ENCODE measurements at places on chromosomes 11 and 22.

GRCh38 chr11:34724973-34725372 is 104.1 kb downstream of the EHF start:
- DNase-seq = no peak

DNA sequence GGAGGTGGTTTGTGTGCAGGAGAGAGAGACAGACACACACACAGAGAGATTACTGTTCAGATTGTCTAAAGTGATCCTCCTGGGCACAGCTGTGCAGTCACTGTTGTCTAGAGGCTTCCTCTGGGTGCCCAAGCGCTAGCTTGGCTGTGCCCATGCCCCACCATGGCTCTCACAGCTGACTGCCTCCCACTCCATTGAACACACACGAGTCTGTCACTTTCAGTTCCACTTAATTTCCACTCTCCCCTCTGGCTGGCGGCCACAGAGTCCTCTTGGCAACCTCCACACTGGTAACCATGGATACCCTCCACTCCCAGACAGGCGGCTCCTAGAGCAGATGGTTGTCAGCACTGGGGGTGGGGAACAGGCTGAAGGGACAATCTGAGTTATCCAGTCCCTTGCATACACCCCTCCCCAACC is 29.1 kb downstream of the MAP6 start:
- no peak for DNase-seq

DNA sequence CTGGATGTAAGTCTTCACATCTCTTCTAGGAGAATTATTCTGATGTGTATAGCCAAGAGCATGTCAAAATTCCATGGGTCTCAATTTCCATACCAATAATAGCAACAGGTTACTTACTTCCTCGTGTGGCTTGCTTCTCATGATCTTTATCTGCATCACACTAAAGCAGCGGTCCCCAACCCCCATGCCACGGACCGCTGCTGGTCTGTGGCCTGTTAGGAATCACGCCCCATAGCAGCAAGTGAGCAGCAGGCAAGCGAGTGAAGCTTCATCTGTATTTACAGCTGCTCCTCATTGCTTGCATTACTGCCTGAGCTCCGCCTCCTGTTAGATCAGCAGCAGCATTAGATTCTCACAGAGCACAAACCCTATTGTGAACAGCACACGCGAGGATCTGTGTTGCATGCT is 28.9 kb upstream of the SLC25A1 start:
- DNase-seq = no peak

- DNase-seq = no peak
These were observed 24.6 kb upstream of the ROBO3 start for GRCh38 chr11:124840666-124841065.

DNA sequence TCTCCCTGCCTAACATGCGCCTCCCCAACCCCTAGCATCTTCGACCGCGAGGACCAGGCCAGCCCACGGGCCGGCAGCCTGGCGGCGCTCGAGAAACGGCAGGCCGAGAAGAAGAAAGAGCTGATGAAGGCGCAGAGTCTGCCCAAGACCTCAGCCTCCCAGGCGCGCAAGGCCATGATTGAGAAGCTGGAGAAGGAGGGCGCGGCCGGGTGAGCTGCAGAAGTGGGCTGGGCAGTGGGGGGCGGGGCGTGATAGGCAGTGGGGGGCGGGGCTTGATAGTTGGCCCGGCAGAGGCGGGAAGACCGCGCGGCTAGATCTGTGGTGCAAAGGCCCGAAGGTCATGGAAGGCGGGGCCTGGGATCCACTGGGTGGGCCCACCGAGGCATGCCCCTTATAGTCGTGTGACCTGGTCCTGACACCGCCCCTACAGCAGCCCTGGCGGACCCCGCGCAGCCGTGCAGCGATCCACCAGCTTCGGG is 8.7 kb downstream of the SELENOM start:
- no peak for DNase-seq

DNA sequence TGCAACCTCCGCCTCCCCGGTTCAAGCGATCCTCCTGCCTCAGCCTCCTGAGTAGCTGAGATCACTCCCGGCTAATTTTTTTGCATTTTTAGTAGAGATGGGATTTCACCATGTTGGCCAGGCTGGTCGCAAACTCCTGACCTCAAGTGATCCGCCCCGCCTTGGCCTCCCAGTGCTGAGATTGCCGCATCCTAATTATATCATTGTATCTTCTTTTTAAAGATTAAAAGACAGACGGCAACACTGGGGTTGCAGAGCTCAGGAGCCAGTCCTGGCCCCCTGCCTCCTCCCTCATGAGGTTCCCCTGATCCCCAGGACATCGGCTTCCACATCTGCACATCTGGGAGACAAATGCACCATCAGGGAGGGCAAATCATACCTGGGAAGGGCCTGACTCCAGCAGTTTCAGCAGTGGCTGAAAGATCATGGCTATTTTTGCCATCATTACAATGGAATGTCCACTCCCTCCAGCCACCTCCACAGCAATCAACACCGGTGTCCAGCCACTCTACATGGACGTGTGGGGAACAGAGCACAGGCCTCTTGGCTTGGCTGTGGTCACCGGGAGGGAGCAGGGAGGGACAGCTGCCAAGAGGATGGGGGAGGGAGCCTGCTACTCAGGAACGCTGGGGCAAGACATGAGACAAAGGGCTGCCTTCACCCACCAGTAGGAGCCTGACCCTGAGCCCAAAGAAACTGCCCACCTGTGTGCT is 9.2 kb upstream of the CELSR1 start:
- DNase-seq = no peak

DNA sequence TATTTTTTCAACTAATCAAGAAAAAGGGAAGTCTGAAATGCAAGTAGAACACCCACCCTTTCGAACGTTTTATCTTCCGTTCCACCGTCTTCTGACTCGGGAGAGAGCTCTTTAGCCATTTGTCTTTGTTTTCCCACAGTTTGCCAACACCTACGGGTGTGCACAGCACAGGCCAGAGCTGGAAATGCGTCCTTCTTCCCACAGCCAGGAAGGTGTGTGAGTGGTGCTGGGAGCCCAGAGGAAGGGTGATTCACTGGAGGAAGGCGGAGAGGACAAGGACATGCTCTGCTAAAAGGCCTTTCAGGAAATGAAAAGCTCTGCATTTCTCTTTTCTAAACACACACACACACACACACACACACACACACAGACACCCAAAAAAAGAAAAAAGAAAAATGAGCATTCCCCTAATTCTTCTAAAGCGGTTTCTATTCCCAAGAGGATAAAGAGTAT is 18.5 kb downstream of the ENDOD1 start:
- DNase-seq = no peak

GRCh38 chr11:133830931-133831907 is 14.1 kb downstream of the SPATA19 start:
- no peak for DNase-seq

DNA sequence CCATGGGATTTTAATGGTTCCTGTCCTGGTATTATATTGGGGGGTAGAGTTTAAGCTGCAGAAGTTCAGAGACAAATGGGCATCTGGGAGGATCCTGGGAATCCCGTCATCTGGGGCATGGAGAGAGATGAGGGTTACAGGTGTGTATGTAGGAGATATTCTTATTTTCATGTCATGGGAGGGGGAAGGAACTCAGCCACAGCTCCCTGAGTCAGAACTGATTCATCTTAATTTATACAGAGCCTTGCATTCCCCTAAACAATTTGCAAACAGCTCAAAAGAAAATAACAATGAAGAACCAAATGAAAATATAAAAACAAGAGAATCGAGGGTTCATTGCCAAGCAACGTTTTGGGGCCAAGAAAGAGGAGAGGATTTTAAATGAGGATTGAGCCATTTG is 155.9 kb upstream of the TBCEL start:
- DNase-seq = no peak

DNA sequence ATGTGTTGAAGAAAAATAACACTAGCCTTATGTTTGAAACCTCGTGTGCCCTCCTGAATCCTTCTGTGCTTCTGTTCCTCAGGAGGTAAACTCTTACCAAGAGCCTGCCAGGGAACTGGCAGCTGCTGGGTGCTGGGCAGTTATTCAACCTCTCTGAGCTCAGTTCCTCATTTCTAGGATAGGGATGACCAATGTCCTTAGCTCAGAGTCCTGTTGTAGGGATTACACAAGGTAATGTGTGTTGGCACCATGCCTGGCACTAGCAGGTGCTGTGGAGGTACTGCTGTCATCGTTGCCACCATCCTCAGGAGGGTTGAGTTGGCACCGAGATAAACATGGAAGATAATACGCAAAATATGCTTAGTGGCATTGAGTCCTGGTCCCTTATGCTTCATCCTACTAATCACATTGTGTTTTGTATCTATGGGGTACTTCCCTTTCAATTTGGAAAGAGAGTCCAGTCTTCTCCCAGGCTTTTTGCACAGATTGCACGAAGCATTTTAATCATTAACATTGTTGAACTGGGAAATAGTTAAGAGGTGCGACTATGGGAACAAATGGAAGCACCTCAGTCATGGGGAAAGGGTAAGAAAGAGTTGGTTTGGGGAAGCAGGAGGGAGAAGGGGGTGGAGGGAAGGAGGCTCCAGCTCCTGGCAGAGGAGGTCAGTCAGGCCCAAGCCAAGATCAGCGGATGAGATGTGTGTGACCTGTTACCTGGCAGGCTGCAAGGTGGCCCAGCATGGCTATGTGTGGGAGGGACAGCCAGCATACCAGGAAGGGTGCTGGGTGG is 56.7 kb downstream of the CABIN1 start:
- DNase-seq = peak; percentile 28

DNA sequence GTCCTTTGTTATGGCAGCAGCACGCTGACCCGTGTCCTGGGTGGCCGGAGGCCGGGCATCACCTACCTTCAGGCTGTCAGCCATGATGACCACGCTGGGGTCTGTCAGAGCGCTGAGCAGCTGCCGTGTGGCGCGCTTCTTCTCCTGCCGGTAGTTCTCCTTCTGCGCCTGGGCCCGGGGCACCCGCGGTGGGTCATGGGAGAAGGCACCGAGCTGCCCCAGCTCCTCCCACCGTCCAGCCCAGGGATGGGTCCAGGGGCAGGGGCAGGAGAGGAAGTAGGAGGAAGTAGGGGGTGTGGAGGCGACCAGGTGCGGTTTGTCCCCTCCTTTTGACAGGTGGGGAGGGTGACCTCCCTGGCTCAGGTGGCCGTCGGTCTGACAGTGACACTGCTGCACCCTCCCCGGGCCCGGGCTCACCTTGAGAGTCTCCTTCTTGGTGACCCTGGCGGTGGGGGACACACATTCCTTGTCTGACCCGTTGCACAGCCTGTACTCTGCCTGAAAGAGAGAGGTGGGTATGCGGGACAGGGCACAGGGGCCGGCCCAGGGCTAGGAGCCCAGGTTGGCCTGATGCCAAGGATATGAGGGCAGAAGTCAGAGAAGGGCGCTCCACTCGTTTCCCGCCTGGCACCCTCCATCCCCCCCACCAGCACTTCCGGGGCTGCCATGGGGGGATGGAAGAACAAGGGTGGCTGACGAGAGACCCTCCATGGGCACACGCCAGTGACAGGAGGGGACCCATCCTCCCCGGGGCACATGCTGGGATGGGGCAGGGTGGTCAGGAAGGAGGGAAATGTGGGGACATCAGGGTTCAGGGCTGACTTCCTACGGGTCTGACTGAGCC is 43.0 kb downstream of the OSBPL5 start:
- DNase-seq = no peak

DNA sequence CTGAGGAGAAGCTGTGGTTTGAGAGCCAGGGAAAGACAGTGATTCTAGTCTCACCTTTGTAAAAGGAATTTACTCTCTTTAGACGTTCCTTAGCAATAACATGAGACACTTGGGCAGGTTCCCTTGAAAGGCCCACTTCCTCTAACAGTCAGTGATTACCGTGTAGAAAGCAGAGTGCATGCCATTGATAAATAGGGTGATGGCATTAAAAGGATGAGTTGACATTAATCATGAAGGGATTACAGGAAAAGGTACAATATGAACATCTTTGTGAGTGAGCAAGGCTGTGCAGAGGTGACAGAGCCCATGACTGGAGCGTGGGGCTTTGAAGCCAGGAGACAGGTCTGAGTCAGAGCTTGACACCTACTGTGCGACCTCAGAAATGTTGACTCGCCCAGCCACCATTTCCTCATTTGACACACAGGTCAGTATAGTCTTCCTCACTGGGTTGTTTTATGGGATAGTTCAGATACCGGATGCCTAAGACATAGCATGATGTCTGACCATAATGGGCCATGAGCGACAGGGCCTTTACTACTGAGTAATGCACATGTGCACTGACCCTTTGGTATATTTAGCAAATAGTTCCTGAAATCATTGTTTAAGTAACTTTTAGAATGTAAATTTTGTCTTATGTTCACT is 341.7 kb upstream of the MTNR1B start:
- no peak for DNase-seq

DNA sequence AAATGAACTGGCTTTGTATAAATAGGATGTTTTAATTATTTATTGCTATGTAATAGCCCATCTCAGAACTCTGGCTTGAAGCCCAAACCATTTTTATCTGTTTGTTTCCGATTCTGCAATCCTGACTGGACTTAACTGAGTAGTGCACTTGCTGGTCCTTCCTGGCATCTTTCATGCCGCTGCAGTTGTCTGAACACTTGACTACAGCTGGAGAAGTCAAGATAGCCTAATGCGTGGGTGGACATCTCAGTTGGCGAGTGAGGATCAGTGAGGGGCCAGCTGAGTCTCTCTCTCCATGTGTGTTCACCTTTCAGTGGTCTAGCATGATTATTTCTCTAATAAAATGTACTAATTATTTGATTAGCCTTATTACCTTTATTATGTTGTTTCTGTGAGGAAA is 105.8 kb downstream of the PRMT3 start:
- DNase-seq = no peak

DNA sequence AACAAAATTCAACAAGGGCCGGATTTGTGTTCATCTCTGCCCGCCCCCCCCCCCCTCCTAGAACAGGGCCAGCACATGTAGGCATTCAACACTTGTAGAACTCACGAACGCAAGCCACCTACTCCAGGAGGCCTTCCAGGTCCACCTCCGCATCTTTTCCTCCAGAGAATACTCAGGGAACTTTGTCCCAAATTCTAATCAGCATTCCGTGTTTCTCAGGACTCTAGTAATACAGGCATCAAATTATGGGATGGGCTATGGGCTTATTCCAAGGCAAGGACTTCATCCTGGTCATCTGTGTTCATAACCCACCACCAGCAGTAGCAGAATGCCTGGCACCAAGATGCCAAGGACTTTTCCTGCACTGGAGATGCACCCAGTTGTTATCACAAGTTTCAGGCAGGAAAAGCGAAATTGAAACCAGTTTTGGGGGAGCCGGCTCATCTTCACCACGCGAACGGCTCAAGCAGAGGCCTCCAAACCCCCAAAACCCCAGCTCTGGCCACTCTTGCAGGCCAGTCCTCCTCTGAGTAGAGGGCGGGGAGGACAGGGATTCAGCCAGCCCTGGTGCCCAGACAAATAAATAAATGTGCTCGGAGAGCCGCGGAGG is 462 bp downstream of the UBE2L6 start:
- DNase-seq = no peak

DNA sequence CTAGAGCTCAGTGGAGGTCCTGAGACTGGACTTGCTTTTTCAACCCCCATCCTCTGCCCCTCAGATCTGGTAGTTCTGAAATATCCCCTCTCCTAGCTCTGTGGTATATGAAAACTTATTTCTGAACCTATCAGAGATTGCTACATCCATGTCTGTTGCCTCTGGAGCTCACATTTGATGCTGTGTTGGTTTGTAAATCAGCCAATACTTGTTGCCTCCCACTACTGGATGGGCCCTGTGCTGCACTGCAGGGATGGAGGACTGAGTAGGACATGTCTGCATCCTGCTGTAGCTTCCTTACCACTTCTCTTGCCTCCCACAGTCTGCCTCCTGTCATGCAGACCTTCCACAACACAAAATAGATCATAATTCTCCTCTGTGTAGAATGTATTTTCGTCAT is 5.2 kb downstream of the OLFML1 start:
- DNase-seq = no peak

- peak; percentile 70 for DNase-seq
These were observed 60.9 kb upstream of the EED start for GRCh38 chr11:86183694-86184093.

GRCh38 chr11:20388096-20389055 is 860 bp downstream of the PRMT3 start:
- DNase-seq = peak; percentile 76

GRCh38 chr11:121539000-121539399 is 86.2 kb upstream of the SORL1-AS1 start:
- no peak for DNase-seq
